ENCODE measurements at places on chromosomes 7 and 10.

GRCh38 chr7:102248081-102248455, 38.6 kb upstream of the SH2B2 start:
- DNase-seq = no peak

DNA sequence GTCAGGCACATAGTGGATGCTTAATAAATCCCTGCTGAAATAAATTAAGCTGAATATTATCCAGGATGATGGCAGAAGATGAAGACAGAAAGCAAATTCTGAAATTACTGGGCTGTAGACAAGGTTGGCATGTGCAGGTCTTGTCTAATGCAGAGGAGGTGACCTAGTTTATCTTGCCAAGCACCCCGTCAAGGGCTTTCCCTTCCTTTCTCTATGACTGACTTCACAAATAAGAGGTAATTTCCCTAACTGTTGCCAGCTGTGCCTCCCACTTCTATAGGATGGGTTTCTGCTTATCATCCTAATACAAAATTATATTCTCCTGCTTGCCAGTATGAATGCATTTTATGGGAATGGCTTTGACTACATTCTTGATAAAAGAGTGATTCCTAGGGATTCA, 38.0 kb downstream of the LHFPL3 start:
- DNase-seq = no peak

GRCh38 chr7:48411619-48412018, 240.4 kb downstream of the ABCA13 start:
- no peak for DNase-seq

DNA sequence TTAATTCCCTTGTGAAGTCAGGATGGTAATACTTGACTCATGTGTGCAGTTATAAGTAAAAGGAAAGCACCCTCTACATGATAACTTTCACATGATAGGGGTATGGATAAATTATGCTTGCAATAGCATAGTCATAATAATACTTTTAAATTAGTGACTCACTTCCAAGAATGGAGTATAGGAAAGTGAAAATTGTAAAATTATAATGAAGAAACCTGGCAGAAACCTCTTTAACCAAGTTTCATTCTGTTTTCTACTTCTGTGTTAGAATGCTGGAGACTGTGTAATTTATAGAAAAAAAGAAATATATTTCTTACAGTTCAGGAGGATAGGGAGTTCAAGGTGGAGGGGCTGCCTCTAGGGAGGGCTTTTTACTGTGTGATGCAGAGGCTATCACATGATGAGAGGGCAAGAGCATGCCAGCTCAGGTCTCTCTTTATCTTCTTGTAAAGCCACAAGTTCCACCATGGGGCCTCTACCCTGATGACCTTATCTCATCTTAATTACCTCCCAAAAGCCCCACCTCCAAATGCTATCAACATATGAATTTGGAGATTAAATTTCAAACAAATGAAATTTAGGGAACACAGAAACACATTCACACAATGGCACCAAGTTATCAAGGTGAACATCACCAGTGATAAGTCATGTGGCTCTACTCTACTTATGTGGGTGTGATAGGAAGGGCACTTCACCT, 43.2 kb downstream of the HDAC9 start:
- DNase-seq = no peak

- DNase-seq = no peak
These were observed 98.1 kb upstream of the DOCK1 start for GRCh38 chr10:126806991-126807702.

- no peak for DNase-seq
These were observed 93.0 kb upstream of the SORCS3 start for GRCh38 chr10:104548090-104548489.

DNA sequence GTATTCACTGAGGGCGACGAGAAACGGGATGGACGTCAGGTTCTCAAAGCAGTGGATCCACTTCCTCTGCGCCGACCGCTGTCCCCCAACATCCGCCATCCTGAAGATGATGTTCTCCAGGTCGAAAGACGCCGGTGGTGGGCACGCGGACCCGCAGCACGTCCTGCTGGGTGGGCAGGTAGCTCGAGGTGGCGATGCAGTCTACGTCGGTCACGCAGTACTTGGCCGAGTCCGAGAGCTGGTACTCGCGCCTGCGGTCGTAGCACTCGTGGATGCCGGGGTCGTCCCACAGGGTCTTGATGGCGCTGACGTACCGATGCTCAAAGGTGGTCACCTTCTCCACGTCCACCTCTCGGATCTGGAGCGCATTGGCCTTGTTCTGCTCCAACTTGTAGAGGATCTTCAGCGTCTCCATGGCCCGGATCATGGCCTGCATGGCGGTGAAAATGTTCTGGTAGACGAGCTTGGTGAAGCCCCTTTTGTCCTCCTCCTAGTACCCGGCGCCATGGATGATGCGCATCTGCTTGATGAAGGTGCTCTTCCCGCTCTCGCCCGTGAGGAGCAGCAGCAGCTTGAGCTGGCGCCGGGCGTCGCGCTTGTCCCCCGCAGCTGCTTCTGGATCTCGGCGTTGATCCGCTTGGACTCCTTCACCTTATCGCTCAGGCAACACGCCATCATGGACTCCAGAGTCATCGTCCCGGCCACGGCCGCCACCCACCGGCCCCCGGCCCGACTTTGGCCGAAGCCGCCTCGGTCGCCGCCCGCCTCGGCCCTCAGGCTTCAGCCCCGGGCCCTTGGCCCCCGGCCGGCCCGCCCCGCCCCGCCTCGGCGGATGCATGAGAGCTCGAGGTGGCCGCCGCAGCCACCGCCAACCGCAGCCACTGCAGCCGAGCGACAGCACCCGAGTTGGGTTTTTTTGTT, 122.9 kb upstream of the KCTD7 start:
- DNase-seq = no peak

- no peak for DNase-seq
These were observed 48.1 kb downstream of the SDK1 start for GRCh38 chr7:3349126-3349525.

DNA sequence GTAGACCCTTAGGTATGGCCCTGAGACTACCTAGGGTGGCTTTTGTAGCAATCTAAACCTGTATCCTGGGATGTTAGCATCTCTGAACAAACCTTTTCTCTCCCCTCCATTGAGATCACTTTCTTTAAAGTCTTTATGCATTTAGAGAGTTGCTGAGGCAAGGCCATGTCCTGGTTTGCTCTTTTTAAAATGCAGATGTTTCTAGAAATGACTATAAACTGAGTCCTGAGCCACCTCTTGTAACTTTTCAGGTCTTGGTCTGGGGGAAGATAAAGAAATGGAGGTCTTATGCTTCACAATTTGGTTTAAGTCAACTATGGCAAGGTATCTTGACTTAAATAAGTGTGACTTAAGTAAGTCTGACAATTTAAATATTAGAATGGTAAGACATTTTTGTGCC, 78.0 kb downstream of the AUTS2 start:
- DNase-seq = no peak

DNA sequence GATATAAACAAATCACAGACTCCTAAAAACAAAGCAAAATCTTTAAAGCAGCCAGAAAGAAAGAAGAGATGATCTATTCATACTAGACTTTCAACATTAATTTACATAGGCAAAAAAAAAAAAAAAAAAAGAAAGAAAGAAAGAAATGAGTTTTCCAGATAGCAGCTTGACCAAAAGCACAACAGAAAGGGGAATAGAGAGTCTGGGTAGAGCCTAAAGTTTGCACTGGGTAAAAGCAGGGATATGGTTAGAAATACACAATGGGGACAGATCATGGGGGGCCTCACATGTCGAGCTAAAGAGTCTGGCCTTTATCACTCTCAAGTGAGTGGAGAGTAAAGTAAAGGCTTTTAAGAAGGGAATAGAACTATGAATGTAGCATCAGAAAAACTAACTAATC, 169.8 kb downstream of the SGMS1 start:
- DNase-seq = no peak

- DNase-seq = no peak
These were observed 61.2 kb upstream of the ANTXRL start for GRCh38 chr10:46225597-46225996.

GRCh38 chr10:96614515-96614914, 27.7 kb upstream of the TM9SF3 start:
- DNase-seq = no peak

Data from GM13976 (cell line).